ENCODE measurements at places on chromosomes 6 and 20.

GRCh38 chr6:79764747-79765146 is 133.6 kb downstream of the SH3BGRL2 start:
- no peak for DNase-seq

DNA sequence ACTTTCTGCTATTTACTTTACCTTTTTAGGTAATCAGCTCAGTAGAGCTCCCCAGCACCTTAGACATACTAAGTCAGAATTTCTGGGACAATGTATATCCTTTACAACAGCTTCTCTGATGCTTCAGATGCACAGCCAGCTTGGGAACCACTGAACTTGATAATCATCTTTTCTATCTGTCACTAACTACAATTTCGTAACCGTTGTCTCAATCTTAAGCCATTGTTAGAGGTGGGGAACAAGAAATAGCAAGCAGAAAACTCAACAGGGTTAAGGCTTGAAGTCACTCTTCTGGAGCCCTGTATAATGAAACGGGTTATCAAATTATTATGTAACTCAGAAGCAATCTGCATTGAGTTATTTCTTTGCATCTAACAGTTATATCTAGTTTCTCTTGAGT is 47.1 kb downstream of the CD109 start:
- no peak for DNase-seq

DNA sequence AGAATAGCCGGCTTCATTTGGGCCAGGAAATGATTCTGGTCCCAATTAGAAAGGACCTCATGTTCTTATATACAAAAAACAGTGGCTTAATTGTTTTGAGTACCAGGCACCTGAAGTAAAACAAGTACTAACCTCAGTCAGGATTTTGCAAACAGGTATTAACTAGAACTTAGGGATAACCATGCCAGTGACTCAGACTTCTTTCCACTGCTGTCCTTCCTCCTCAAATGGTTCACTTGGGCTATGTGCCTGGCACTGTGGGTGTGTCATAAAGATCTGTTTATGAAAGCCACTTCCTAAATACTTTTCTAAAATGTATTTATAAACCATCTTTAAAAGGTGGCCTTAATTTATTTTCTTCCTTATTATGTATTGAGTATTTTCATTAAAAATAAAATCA is 10.7 kb downstream of the CLDN20 start:
- no peak for DNase-seq

- DNase-seq, result no peak
Observed at GRCh38 chr6:168407842-168408241, 33.1 kb upstream of the SMOC2 start.

GRCh38 chr6:150325066-150325772 is 43.6 kb upstream of the IYD start:
- no peak for DNase-seq

GRCh38 chr6:143107440-143107839 is 46.8 kb downstream of the AIG1 start:
- DNase-seq, result no peak

DNA sequence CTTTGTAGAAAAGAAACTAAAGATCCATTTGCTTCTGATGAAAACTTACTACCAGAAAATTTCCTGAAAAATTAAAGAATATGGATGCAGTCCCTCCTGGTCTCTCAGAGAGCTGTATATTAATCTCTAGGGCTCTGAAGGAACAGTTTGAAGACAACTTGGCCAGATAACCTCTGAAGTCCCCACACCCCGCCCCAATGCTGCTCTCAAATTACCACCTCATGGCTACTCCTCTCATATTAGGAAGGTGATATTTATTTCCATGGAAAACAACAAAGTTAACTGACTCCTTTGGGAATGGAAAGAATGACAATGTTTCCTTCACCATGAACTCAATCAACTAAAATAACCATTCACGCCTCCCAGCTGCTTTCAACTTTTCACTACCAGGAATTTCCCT is 408.4 kb upstream of the FLRT3 start:
- no peak for DNase-seq

All from stimulated activated naive CD4-positive, alpha-beta T cell treated with Interleukin-2 at 50 U/mL for 16 hours (primary cell).